ENCODE measurements at places on chromosomes 11 and 22.

DNA sequence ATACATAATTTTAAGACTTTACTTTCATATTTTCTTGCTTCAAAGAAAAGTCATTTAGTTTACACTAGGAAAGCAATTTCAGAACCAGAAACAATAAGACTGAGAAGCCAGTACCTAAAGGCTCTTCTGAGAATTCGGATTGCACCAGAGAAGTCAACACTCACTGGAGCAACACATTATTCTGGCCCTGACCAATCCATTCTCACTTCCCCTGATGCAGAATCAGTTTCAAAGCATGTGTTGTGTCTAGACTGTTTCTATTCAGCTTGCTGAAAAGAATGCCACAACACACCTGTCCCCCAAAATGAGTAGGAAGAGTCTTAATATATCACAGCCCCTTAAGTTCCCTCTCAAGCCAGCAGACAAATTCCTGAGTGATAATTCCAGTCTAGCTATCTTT, 1074.3 kb upstream of the TENM4 start:
- DNase-seq: no peak

GRCh38 chr11:13358596-13359270, 81.1 kb downstream of the BMAL1 start:
- DNase-seq: no peak

GRCh38 chr11:105071089-105071732, 26.1 kb upstream of the CARD16 start:
- DNase-seq: no peak

DNA sequence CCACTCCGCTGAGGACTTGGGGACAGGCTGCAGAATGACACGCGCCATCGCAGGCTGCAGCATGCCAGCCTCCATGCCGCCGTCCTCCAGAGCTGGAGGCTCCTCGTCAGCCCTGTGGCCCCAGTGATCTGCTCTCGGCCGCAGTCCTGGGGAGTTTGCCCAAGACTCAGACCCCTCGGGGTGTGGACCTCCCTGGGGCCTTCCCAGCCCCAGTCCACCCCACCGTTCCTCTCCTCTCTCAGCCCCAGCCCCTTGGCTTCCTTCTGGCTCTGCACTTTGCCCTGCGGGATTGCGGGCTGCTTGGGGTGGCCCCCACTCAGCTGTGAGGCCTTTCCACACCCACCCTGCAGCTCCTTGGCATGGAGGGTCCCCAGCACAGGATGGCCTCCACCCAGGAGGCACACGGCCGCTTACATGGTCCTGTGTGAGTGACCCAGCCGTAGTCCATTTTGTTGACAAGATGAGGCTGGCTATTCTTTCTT, 414.9 kb downstream of the TBC1D22A start:
- no peak for DNase-seq

GRCh38 chr11:12674571-12674935, 332 bp downstream of the TEAD1 start:
- no peak for DNase-seq

GRCh38 chr11:1994121-1994520, 3.5 kb downstream of the H19 start:
- no peak for DNase-seq

DNA sequence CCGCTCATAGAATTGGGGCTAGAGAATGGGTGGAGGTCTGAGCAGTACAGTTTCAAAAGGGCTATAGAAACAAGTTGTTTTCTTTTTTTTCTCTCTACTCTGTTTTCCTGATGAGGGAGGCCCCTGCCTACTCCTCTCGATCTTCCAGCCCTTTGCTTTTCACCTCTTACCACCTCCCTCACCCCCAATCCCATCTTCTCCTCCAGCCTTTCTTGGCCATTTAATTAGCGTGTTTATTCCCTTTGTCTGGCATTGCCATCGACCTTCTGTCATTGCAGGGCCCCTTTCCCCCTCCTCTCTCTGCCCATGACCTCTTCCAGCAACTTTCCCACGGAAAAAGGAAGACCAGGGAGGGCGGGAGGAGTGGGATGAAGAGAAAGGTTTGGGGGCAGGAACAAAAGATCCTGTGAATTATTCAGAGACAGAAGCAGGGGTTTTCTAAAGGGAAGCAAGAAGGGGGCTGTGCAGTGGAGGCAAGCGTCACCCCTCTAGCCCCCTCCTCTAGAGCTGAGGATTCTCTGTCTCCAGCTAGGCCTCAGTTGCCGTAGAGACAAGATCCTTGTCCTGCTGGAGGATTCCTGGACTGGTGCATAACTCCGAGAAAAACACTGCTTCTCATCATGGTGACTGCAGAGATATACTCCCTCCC, 12.9 kb downstream of the DTX4 start:
- DNase-seq: no peak

DNA sequence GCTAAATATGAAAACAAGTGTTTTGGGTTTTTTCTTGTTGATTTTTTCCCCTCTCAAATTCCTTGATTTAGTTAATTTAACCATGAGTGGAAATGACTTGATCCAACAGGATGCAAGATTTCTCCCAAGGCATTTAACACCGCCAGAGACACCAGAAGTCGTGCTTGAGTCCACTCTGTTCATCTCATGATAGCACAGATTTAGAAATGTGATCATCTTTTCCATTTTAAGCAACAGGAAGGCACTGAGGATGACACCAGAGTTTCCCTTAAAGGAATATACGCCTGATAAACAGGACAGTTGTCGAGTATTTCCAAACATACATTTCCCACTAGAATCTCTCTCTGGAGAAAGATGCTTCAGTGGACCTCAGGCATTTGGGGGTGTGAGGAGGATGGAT, 318.7 kb downstream of the CADM1 start:
- DNase-seq: no peak

- DNase-seq: no peak
Observed at GRCh38 chr11:100961633-100962032, 168.0 kb downstream of the PGR start.

DNA sequence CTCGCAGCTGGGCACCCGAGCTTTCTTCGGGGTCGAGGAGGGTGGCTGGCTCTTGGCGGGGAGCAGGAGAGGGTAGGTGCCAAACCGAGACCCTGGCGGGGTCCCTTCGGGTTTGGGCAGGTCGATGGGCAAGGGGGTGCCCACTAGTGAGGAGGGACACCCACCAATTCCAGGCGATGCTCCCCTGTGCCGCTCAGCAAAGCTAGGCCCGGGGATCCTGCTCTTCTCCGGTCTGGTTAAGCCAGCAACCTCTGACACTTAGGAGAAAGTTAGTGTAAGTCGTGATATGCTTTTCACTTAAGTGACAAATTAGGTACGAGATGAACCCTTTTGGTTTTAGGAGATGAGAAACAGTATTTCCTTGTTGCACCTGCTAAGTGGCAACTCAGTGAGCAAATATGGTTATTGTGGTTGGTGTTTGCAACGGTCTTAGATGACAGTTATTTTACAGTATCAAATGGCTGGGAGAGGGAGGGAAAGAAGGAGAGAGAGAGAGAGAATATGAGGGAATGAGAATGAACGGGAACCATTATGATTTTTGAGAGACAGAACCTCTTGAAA, 565 bp downstream of the NUCB2 start:
- no peak for DNase-seq

- no peak for DNase-seq
Observed at GRCh38 chr11:86277741-86278140, 24.3 kb upstream of the HIKESHI start.

- peak; percentile 85 for DNase-seq
Observed at GRCh38 chr11:108115500-108116140, 5.7 kb upstream of the ACAT1 start.

DNA sequence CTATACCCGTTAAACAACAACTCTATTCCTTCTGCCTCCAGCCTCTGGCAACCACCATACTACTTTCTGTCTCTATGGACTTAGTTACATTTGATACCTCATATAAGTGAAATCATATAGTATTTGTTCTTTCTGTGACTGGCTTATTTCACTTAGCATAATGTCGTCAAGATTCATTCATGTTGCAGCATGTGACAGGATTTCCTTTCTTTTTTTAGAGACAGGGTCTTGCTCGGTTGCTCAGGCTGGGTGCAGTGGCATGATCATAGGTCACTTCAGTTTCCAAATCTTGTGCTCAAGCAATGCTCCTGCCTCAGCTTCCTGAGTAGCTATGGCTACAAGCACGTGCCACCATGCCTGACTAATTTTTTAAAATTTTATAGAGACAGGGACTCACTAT, 29.4 kb upstream of the SORL1 start:
- DNase-seq: no peak

DNA sequence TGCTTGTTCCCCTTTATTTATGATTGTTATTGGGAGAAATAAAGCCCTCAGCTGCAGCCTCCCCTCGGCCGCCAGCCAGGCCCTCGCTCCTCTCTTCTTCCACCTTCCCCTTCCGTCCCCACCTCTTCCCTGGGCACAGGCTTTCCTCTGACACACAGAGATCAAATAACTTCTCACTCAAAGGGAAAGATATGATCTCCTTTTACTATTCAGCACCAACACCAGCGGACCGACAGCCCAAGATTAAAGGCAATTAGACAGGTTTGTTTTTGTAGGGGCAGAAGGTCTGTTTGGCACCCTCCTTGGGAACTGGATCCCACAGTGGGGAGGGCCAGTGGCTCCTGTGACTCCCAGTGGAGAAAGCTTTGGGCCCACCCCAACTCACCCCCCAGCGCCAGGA, 23.0 kb downstream of the NECTIN1 start:
- no peak for DNase-seq

GRCh38 chr11:2110521-2110920, 28.7 kb downstream of the IGF2 start:
- DNase-seq: no peak

- DNase-seq: peak; percentile 91
Observed at GRCh38 chr11:16613512-16614381, 124.7 kb upstream of the C11orf58 start.

GRCh38 chr11:102436561-102436960, 16.0 kb downstream of the TMEM123 start:
- no peak for DNase-seq

- DNase-seq: no peak
Observed at GRCh38 chr11:111776398-111777093, 10.4 kb upstream of the PPP2R1B start.

DNA sequence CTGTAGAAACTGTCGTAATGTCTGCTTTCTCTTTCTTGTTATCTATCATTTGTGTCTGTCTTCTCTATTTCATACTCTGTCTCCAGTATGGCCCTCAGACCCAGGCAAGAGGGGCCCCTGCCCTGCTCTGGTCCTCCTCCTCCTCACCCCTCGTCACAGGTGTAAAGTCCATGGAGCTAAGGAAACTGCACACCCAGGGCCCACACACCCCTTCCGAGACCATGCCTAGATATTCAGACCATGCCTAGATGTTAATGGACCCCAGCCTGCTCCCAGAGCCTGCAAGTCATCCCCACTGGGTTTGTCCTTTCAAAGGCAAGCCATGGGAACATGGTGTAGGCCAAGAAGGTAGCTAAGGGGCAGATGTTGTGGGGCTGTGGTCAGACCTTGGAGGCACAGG, 24.1 kb upstream of the ANO1 start:
- DNase-seq: no peak

DNA sequence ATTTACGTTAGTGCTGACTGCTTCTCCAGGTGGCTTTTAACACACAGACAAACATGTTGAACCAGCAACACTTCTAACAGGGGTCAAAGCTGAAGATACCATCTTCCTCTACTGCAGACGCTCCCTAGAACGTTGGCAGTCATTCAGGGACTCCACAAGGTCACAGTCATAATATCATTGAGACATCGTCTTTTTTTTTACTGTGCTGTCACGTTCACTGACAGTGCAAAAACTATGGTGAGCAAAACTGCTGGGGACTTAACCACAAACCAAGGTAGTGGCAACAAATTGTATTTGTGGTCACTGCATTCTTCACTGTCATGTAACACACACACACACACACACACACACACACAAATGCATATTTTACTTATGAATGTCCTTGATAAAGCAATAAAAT, 244.9 kb downstream of the CASP12 start:
- no peak for DNase-seq

DNA sequence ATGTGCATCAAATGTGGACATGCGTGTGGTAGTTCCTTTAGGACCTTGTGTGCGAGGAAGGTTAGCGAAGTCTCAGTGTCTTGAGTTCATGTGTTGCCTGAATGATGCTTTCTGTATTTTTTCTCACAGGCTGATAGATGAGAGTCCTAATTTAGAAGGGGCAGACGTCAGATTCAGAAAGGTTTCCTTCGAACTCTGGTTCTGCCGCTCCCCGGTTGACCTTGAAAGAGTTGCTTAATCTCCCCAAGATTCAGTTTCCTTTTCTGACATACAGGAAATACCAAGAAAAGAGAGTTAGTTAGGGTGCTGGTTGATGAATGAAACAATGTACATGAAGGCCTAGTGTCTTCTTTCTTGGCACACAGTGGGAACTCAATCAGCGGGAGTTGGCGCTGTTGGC, 35.9 kb upstream of the TTC12 start:
- DNase-seq: no peak

DNA sequence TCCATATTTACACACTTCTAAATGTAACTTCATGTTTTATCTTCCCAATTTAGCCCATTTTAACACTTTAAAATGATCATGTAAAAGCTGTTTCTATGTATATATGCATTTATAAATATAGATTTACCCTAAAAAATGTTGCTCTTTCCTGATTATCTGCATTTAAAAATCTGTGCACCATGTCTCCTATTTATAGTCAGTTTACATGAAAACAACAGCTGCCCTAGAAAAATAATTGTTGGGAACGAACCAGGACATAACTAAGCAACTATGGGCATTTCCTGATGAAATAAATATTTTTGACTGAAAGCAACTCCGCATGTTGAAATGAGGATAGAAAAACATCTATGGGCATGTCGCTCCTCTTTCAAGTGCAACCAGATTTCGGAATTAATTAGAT, 1368.2 kb downstream of the FAM181B start:
- DNase-seq: no peak

DNA sequence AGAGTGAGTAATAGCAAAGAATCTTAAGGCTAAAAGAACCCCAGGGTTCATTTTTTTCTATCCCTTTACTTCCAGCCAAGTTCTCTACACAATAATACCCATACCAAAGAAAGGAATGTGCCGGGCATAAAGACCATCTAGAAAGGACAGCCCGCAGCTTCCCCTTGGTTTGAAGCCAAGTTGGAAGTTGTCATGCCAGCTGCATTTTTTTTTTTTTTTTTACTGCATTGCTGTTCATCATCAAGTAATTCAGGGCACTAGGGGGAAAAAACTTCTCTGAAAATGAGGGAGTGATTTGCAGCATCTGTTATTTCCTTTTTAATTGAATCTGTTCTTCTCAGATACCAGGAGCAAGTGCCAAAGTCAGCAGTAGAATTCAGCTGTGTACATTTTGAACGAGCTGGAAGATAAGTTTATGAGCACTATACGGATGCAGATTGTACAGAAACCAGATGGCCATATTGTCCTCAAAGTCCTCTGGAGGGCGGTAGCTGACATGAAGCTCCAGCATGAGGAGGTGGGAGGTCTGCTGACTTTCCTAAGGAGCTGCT, 56.4 kb downstream of the UBASH3B start:
- DNase-seq: no peak

Data from left cardiac atrium (tissue), 4 donors.